ENCODE measurements at places on chromosomes 11 and 22. TPM values are rescaled to one million over a fixed set of nuclear protein-coding genes. Genes with fewer than 3 reads are reported as not detected.

The H19 gene
- not detected for total RNA-seq

The TUBA8 gene
- total RNA-seq, result 1.2 TPM

The MMP13 gene
- total RNA-seq, result not detected

The CCND1 gene
- 1.7 TPM for total RNA-seq

The SCT gene
- not detected for total RNA-seq

The RAB6A gene
- 69.0 TPM for total RNA-seq

The PIWIL4 gene
- total RNA-seq, result 0.23 TPM

The SLC22A8 gene
- not detected for total RNA-seq

The OR56A1 gene
- not detected for total RNA-seq

The SLC37A2 gene
- total RNA-seq, result 0.30 TPM

The VWCE gene
- 12.5 TPM for total RNA-seq

The POU2AF3 gene
- total RNA-seq, result not detected

The F2 gene
- not detected for total RNA-seq

The CENPM gene
- 80.8 TPM for total RNA-seq

The TMEM126A gene
- total RNA-seq, result 61.9 TPM

Measured in activated CD8-positive, alpha-beta memory T cell treated with anti-CD3 and anti-CD28 coated beads for 36 hours (primary cell).